CD4-positive, alpha-beta T cell treated with Interleukin-15 for 4 hours (primary cell): ENCODE measurements at places on chromosomes 6 and 20.

DNA sequence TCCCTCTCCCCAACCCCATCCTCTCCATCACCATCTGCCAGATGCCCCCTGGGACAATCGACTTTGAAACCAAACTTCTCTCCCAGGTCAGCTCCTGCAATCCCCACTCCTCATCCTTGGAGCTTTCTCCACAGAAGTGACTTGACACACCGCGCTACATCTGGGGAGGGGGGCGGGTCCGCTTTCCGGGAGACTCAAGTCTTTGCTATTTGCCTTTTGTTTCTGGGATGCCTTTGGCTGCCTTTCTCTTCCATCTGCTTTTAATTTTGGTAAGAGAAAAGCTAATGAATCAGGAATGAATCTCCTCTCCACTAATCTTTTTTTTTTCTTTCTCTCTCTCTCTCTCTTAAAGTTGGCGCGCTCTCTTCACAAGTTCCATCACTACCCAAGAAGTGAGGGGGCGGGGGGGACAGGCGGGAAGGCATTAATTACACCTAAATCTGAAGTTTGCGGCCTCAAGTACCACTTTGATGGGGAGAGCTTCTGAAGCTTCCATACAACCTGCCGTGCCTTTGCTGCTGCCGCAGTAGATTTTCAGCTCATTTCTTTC, 664 bp upstream of the TPBG start:
- DNase-seq: no peak

DNA sequence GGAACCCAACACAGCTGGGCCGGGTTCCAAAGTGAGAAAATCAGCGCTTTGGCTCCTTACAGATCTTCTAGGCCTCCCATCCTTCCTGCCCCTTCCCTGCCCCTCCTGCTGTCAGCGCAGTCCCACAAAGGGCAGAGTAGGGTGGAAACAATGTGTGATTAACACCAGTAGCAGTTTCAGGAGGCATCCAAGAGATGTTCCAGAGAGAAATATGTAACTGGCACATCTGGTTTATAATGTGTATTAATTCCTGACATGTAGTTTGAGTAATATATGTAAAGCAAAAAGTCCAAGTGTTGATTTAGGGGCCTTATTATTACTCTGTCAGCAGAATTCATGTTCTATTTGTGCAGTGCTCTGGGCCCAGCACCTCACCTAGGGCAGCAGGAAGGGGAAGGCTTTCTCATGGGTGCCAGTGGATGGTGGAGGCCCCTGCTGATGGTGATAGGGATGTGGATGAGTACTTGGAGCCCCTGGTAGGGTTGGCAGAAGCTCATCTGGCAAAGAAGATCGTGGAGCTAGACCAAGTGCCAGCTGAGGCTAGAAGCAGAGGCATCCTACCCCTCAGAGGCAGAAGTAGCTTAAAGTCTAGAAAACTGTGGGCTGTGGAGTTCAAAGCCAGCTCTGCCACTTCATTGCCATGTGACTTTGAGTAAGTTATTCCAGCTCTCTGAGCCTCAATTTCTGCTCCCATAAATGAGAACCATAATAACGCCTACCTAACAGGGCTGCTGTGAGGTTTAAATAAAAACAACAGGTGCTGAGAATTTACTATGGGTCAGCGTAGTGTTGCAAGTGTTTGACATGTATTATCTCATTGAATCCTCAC, 22.4 kb upstream of the RALY start:
- no peak for DNase-seq

DNA sequence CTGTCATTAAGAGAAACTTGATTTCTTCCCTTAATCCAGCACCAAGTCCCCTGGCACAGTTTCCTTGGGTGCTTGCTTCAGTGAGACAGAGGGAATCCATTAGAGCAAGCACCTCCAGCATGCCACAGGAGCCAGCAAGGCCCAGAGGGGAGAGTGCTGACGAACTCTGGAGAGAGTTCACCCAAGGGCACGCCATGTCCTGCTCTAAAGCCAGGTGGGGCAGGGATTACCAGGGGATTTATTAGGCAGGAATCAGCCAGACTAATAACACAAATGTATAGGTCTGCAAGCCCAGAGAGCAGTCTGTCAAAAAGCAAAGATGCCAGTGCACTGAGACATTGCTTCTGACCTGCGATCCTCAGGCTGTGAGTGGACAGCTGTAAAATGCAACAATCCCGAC, 155.4 kb upstream of the SYNDIG1 start:
- no peak for DNase-seq

GRCh38 chr20:44583157-44583556, 778 bp downstream of the PKIG start:
- DNase-seq: no peak

- peak; percentile 9 for DNase-seq
These were observed 347.7 kb downstream of the BCKDHB start for GRCh38 chr6:80454197-80454596.

GRCh38 chr20:25195962-25196785, 662 bp downstream of the ENTPD6 start:
- peak; percentile 1 for DNase-seq

- no peak for DNase-seq
These were observed 128.2 kb downstream of the GPX5 start for GRCh38 chr6:28653876-28654275.

GRCh38 chr20:46035713-46036112, 6.7 kb downstream of the SLC12A5 start:
- DNase-seq: no peak
